ENCODE measurements at places on chromosomes 6 and 20.

GRCh38 chr20:57317789-57318371 lies 11.7 kb upstream of the SPO11 start:
- no peaks in the 10 kb centered on the region for H3K36me3 ChIP-seq
- H3K27ac ChIP-seq: no peak overlapping the region
- DNase-seq: no peak
- no peak overlapping the region for H3K4me3 ChIP-seq

GRCh38 chr6:118719351-118720124 lies 68.1 kb upstream of the CEP85L start:
- H3K4me3 ChIP-seq: no peak overlapping the region
- no peaks in the 10 kb centered on the region for H3K27me3 ChIP-seq
- DNase-seq: no peak
- no peaks in the 10 kb centered on the region for H3K36me3 ChIP-seq
- no peak overlapping the region for H3K27ac ChIP-seq

DNA sequence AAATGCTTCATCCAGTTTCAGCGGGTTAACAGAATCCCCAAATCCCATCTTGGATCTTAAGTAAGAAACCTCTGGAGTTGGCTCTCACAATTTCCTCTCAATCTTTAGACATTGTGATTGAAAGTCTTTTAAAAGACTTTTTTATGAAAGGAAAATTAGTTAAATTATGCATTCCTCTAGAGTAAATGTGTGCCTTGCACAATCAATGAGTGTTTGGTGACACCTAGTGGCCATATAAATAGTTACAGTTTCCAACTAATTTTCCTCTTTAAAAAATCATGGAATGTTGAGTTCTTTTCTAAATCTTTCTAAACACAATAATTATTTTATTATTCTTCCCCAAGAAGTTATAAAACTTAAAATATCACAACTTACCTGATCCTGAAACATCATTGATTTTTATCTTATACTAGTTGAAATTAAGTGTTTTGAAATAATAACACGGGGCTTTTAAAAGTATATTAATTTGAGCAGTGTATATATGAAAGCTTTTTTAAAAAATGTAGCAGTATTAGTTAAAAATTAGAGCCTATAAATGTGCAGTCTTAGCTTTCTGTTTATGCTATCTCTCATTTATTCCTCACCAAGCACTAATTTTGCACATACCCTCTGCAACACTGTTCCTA lies 66.4 kb downstream of the PKHD1 start:
- no peaks in the 10 kb centered on the region for H3K27me3 ChIP-seq
- no peaks in the 10 kb centered on the region for H3K36me3 ChIP-seq
- no peak overlapping the region for H3K4me3 ChIP-seq
- DNase-seq: no peak

DNA sequence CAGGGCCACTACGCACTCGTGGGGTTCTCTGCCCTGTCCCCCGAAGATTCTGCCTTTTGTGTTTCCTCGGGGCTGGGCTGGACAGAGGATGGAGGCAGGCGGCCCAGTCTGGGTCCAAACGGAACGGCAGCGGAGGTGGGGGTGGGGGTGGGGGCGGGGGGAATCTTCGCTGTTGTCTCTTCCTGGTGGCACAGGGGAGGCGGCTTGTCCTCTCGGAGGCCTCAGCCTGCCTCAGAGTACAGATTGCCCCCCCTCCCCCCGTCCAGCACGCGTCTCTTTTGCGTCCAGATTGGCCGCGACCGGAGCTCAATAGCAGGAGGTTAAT lies 1.4 kb upstream of the INSM1 start:
- H3K27me3 ChIP-seq: peaks cover 74% of the 10 kb centered on the region
- no peak overlapping the region for H3K27ac ChIP-seq

DNA sequence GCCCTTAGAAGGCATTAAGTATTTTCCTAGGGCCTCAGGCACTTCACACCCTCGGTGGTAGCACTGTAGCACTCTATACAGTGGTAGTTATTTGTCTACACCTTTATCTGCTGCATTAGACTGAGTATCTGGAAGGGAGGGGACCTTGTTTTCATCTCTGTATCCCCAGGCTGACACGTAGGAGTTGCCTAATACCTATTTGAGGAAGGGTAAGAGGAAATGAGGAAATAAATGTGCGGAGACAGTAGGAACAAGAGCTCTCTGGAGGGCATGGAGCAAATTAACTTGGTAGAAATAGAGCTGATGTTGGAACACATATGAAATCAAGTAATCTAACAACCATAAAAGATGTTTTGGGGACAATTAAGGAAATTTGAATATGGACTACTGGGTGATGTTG lies 3.9 kb downstream of the CNPY3 start:
- no peak for DNase-seq
- H3K4me3 ChIP-seq: no peak overlapping the region
- peaks cover 10% of the 10 kb centered on the region for H3K4me1 ChIP-seq
- H3K36me3 ChIP-seq: peaks cover 19% of the 10 kb centered on the region
- H3K27me3 ChIP-seq: no peaks in the 10 kb centered on the region

DNA sequence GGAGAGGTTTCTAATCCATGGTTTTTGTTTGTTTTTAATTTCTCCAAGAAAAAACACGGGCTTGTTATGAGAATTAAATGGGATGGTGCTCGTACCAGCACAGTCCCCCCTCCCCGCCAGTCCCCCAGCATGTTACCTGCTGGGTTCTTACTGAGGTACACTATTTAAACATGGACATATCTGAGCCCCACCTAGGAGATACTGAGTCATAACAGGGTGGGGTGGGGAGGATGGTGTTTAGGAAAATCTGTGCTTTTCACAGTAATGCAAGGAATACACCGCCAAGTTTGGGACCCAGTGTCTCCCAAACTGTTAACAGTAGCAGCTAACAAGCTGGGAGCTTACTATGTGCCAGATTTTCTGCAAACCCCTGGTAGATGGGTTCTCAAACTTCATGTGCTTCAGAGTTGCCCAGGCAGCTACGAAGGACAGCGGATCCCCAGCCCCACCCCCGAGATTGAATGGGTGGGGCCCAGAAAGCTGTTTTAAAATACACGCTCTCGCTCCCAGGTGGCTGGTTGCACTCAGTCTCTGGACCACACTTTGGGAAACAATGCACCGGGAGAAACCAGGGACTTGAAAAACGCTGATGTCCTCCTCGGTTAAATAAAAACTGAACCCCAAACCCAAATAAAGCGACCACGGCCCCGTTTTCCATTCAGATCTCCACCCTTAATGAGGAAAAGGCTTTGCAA lies 995 bp downstream of the ZFP64 start:
- peak overlapping the region; percentile 90 for H3K4me3 ChIP-seq
- H3K27me3 ChIP-seq: no peaks in the 10 kb centered on the region
- DNase-seq: no peak
- peak overlapping the region; percentile 65 for H3K27ac ChIP-seq
- peaks cover 8% of the 10 kb centered on the region for H3K4me1 ChIP-seq

DNA sequence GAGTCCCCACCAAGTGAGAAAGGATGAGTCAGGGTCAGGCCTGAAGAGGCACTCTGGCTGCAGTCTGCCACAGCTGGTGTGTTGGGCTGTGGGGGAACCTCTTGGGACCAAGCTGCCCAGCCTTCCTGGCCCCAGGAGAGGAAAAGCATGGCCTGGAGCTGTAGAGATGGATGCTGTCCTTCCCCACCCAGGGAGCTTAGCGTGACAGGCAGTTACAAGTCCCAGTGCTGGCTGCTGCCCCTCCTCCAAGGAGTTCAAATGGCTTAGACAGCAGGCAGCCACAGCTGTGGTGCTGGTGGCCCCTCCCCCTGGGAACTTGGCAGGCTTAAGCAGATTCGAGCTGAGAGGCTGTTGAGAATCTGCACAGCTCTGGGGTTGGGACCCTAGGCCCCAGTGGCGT lies 253.2 kb downstream of the PLCB1 start:
- H3K36me3 ChIP-seq: no peaks in the 10 kb centered on the region
- no peak overlapping the region for H3K27ac ChIP-seq
- no peak overlapping the region for H3K4me3 ChIP-seq
- DNase-seq: peak; percentile 14
- H3K27me3 ChIP-seq: no peaks in the 10 kb centered on the region
- peaks cover 15% of the 10 kb centered on the region for H3K4me1 ChIP-seq

- no peaks in the 10 kb centered on the region for H3K27me3 ChIP-seq
- H3K27ac ChIP-seq: no peak overlapping the region
- H3K4me3 ChIP-seq: no peak overlapping the region
- no peaks in the 10 kb centered on the region for H3K4me1 ChIP-seq
- H3K36me3 ChIP-seq: no peaks in the 10 kb centered on the region
These were observed 232.3 kb downstream of the NFATC2 start for GRCh38 chr20:51310216-51310615.

GRCh38 chr6:139361211-139361610 lies 13.2 kb downstream of the CITED2 start:
- no peaks in the 10 kb centered on the region for H3K27me3 ChIP-seq
- H3K27ac ChIP-seq: no peak overlapping the region
- no peaks in the 10 kb centered on the region for H3K36me3 ChIP-seq
- H3K4me1 ChIP-seq: no peaks in the 10 kb centered on the region
- H3K4me3 ChIP-seq: no peak overlapping the region
- DNase-seq: no peak

- no peak overlapping the region for H3K4me3 ChIP-seq
- DNase-seq: peak; percentile 33
- no peaks in the 10 kb centered on the region for H3K27me3 ChIP-seq
These were observed 204.7 kb upstream of the ARG1 start for GRCh38 chr6:131368198-131368911.

- H3K4me3 ChIP-seq: no peak overlapping the region
- DNase-seq: peak; percentile 94
- H3K36me3 ChIP-seq: no peaks in the 10 kb centered on the region
- H3K27ac ChIP-seq: peak overlapping the region; percentile 37
These were observed 101.0 kb downstream of the NRN1 start for GRCh38 chr6:5905431-5906339.

DNA sequence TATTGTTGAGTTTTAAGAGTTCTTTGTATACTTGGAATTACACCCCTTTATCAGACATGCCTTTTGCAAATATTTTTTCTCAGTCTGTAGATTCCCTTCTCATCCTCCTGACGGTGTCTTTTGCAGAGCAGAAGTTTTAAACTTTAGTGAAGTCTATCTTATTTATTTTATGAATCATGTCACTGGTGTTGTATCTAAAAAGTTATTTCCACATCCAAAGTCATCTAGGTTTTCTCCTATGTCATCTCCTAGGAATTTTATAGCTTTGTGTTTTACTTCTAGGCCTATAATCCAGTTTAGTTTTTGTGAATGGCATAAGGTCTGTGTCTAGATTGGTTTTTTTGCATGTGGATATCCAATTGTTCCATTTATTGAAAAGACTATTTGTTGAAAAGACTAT lies 271.3 kb downstream of the KIF16B start:
- H3K36me3 ChIP-seq: no peaks in the 10 kb centered on the region
- no peak for DNase-seq
- H3K27me3 ChIP-seq: no peaks in the 10 kb centered on the region
- H3K4me3 ChIP-seq: no peak overlapping the region
- H3K4me1 ChIP-seq: no peaks in the 10 kb centered on the region
- no peak overlapping the region for H3K27ac ChIP-seq

GRCh38 chr20:61788343-61788742 lies 277.3 kb downstream of the TAF4 start:
- no peak overlapping the region for H3K4me3 ChIP-seq
- H3K27ac ChIP-seq: no peak overlapping the region
- no peaks in the 10 kb centered on the region for H3K4me1 ChIP-seq
- no peaks in the 10 kb centered on the region for H3K27me3 ChIP-seq
- H3K36me3 ChIP-seq: no peaks in the 10 kb centered on the region

GRCh38 chr6:116512734-116513133 lies 1.3 kb downstream of the CALHM5 start:
- no peaks in the 10 kb centered on the region for H3K27me3 ChIP-seq
- H3K36me3 ChIP-seq: peaks cover 7% of the 10 kb centered on the region
- H3K27ac ChIP-seq: peak overlapping the region; percentile 89
- H3K4me1 ChIP-seq: peaks cover 10% of the 10 kb centered on the region

GRCh38 chr20:25622450-25623224 lies 1.2 kb downstream of the NANP start:
- H3K36me3 ChIP-seq: no peaks in the 10 kb centered on the region
- H3K27me3 ChIP-seq: no peaks in the 10 kb centered on the region
- H3K4me3 ChIP-seq: peak overlapping the region; percentile 77
- H3K4me1 ChIP-seq: peaks cover 16% of the 10 kb centered on the region

DNA sequence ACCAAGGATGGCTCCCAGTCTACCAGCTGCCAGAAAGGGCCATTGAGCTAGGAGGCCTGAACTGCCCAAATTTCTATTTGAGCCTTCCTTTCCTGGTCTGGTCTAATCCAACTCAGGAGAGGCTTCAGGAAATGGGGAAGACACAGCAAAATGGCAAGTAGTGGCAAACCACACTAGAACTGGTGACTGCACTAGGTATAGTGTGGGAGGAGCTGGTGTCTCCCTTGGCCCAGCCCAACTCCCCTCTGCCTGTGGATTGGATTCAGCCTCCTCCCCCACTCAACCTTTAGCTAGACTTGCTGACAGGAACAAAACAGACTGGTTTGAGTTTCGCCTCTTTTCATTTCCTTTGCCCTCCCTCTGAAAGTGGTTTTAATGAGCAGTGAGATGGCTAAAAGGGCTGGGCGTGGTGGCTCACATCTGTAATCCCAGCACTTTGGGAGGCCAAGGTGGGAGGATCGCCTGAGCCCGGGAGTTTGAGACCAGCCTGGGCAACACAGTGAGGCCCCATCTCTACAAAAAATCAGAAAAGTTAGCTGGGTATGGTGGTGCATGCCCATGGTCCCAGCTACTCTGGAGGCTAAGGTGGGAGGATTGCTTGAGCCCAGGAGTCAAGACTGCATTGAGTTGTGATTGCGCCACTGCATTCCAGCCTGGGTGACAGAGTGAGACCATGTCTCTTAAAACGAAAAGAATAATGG lies 17.5 kb downstream of the MRPS18A start:
- no peaks in the 10 kb centered on the region for H3K27me3 ChIP-seq
- no peak for DNase-seq
- H3K4me1 ChIP-seq: peaks cover 16% of the 10 kb centered on the region
- H3K27ac ChIP-seq: no peak overlapping the region

GRCh38 chr20:44056010-44056698 lies 130.8 kb downstream of the JPH2 start:
- no peaks in the 10 kb centered on the region for H3K4me1 ChIP-seq
- H3K27ac ChIP-seq: no peak overlapping the region
- H3K27me3 ChIP-seq: no peaks in the 10 kb centered on the region
- H3K4me3 ChIP-seq: no peak overlapping the region

DNA sequence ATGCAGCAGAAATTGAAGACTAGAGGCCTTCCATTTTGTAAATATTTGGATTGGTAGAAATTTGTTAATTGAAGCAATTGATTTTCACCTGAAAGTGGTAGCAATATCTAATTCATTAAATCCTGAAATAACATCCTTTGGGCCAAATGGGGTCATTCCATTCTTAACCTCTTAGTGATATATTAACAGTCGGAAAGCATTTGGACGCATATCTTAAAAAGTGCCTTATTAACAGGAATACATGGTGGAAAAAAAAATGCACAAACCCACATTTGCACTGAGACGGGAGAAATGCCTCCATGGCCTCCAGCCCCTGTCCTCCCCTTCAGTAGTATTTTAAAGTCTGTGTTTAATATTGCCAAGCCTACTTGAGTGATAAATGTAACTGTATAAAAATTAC lies 205.5 kb downstream of the TFAP2B start:
- H3K4me3 ChIP-seq: no peak overlapping the region
- no peaks in the 10 kb centered on the region for H3K36me3 ChIP-seq
- H3K4me1 ChIP-seq: peaks cover 4% of the 10 kb centered on the region
- DNase-seq: no peak

Data from astrocyte (in vitro differentiated cells and primary cell).